Right renal cortex interstitium (tissue), 3 donors: ENCODE measurements at places on chromosomes 1 and 21.

- DNase-seq, result no peak
Measured at GRCh38 chr1:32454726-32455125, 10.1 kb upstream of the ZBTB8B start.

DNA sequence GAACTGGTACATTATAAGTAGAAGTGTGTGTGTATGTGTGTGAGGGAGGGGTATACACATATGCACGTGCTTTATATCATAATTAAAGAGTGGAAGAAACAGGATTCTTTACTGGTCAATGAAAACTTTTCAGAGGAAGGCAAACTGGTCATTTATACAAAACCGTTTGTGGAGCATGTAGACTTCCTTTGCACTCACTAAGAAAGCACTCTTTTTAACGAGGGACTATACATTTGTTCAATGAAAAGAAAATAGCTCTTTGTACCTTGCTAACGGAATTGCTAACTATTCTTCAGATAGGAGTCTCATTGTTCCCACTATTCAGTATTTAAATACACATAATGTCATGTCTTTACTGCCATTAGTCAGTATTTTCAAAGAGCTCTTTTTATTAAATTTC, 219.3 kb downstream of the ST6GALNAC3 start:
- no peak for DNase-seq

DNA sequence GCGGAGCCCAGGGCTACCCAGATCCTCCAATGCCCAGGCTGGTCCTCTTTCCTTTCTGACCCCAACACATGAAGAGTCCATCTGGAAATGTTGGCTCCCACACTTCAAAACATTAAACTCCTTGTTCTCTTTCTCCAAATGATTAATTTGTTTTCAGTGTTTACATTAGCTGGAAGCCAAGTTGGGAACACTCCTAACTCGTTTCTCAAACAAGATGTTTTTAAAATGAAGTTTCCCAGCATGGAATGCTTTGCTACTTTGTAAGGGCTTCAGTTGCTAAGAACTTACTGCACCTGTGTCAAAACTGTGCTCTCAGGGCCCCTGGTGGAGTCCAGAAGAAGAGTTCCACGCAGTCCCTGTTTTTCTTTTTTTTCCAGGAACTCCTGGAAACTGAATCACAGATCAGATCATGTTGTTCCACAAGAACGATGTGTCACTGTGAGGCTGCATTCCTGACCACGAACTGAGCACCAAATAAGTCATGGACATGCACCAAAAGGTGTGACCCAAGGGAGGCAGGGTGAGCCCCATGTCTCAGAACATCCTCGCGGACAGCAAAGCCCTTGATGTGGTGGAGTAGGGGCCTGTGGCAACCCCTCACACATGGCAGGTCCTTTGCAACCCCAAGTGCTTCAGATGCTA, 257.3 kb downstream of the KCNJ6 start:
- DNase-seq, result peak; percentile 49

DNA sequence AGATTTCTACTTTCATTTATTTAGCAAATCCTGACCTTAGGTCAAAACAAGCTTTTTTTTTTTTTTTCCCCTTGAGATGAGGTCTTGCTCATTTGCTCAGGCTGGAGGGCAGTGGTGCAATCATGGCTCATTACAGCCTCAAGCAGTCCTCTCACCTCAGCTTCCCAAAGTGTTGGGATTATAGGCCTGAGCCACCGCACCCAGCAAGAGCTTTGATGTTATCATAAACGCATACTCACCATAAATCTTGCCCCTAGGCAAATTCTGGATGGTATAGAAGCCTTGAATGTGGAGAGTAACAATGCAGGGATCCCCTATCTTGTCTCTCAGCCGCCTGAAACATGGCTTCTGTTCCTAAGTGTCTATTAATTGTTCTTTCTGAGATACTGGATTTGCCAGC, 24.8 kb upstream of the CLDN8 start:
- no peak for DNase-seq

DNA sequence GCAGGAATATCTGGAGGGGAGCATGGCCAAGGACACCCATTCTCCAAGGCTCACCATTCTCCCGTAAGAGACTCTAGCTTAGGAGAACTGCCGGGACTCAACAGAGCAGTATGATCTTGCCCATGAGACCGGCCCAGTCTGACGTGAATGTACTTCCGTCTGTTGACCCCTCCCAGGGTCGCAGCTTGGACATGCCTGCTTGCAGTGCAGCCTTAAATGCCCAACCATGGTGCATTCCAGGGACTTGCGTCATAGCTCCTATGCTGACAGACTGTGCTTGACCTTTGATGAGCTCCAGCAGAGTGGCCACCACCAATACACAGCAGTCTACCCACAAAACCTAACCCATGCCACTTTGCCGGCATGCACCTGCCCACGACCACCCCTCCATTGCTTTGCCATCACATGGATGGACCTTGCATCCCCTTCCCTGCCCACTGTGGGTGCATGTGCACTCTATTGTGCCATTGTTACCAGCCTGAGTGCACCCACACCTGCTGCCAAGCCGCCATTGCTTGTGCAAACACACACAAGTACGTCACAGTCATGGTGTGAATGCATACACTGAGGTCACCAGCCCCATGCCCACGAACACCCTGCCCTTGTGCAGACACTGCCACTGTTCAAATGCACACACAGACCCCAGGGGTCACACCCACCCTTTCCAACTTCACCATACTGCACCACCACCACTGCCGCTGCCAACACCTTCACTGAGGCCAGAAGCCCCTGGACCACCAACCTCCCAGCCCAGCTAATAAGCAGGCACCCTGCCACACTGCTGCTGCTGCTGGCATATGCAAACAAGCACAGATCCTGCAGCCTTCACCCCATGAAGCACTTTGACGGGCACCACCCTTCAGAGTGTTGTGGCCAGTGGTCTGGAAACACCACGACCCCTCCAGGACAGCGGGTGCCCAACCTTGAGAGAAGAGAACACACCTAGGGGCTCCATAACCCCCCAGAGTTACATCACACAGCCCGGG, 1141.3 kb downstream of the BRINP3 start:
- DNase-seq, result no peak

GRCh38 chr1:194279975-194280374, 1093.6 kb upstream of the B3GALT2 start:
- no peak for DNase-seq

- no peak for DNase-seq
Measured at GRCh38 chr1:209512821-209513220, 70.7 kb upstream of the CAMK1G start.

DNA sequence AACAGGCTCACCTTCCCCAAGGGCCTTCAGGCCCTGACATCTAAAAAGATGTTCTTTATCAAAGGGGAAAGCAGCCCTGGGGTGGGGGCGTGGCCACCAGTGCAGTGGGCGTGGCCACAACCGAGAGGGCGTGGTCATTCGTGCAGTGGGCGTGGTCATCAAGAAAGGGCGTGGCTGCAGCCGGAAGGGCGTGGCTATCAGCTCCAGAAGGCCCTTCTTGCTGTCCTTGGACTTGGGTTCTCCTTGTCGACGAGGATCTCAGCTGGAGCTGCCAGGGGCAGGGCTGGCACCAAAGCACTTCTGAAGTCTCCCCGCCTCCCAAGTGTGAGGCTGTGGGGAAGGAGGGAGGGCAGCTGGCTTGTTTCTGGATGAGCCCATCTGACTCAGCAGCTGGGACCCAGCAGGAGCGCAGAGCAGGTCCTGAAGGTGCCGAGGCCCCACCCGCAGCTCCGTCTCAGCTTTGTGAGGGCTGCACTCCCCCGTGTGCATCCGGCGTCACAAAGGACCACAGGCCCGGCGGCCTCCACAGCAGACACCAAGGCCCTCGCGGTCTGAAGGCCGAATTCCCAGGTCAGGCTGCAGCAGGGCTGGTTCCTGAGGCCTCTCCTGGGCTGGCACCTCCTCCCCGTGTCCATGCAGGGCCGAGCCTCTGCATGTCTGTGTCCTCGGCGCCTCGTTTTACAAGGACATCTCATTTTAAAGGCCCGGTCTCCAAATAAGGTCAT, 12.8 kb downstream of the PDE9A start:
- DNase-seq, result no peak

GRCh38 chr1:79982211-79982610, 975.7 kb upstream of the ADGRL4 start:
- DNase-seq, result no peak

DNA sequence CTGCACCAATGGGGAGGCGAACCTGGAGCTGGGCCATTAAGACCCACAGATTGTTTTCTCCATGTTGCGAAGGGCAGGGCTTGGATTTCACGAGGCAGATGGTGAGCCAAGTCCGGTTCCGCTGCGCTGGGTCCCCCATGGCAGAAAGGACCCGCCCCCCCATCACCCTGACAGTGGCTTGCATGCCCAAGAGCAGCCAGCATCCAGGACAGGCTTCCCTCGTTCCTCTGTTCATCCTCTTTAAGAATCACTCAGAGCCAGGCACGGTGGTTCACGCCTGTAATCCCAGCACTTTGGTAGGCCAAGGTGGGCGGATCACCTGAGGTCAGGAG, 15.8 kb upstream of the NPHP4 start:
- no peak for DNase-seq

GRCh38 chr1:110151175-110151669, 928 bp downstream of the SLC6A17 start:
- no peak for DNase-seq

GRCh38 chr1:231390071-231390470, 32.0 kb downstream of the EGLN1 start:
- DNase-seq, result no peak

GRCh38 chr1:30684881-30685795, 38.2 kb downstream of the MATN1 start:
- DNase-seq, result peak; percentile 16

GRCh38 chr21:15722591-15723324, 7.0 kb upstream of the USP25 start:
- no peak for DNase-seq

- no peak for DNase-seq
Measured at GRCh38 chr1:167452483-167452882, 65.8 kb downstream of the CD247 start.

GRCh38 chr21:26055010-26055409, 115.6 kb downstream of the APP start:
- no peak for DNase-seq

- no peak for DNase-seq
Measured at GRCh38 chr21:41397471-41397891, 28.6 kb upstream of the MX1 start.

DNA sequence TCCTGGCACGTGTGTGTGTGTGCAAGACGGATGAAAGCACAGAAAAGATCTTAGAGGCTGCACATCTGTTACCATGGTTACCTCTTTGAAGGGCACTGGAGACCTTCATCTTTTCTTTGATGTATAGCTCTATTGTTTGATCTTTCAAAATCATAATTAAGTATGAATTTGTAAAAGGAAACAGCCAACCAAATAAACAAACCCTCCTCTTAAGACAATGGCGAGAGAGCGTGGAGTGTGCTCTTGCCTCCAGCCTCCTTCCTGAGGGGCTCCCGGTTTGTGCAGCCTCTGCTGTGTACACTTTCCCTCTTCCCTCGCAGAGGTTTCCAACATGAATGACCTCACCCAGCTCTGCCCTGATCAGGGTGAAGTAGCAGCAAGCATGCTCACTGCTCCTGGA, 27.9 kb downstream of the CACNA1S start:
- DNase-seq, result no peak

- no peak for DNase-seq
Measured at GRCh38 chr1:87852410-87853161, 523.9 kb downstream of the LMO4 start.

DNA sequence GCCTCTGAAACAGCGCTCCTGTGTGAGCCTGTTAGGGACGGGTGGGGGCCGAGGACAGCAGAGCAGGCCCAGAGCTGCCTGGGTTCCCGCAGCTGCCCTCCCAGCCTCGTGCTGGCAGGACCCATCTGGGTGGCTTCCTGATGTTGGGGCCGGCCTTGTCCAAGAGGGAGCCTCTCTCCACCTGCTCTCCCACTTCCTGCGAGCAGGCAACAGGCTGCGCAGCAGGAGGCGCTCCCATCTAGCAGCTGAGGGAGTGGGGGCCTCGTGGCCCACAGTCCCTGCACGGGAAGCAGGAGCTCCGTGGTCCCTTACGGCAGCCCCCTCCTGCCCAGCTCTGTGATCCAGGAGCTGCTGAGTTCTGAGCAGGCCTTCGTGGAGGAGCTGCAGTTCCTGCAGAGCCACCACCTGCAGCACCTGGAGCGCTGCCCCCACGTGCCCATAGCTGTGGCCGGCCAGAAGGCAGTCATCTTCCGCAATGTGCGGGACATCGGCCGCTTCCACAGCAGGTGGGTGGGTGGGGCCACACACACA, 68.0 kb downstream of the TRIM11 start:
- DNase-seq, result no peak

DNA sequence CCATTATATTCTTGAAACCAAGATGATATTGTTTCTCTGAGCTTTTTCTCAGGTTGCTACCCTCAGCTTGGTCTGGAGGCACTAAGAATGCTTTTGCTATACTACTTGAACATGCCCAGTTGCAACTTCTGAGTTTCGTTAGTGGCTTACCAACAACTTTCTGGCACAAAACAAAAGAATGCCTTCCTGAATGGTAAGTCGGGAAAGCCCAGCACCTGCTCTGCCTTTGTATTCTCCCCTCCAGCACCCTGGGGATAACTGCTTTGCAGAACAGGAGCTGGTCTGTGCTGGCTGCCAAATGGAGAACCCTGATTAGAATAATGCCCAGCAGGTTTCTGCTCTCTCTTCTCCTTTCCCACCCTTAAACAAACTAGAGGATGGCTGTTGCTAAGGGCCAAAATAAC, 149.3 kb downstream of the TGFB2 start:
- no peak for DNase-seq

DNA sequence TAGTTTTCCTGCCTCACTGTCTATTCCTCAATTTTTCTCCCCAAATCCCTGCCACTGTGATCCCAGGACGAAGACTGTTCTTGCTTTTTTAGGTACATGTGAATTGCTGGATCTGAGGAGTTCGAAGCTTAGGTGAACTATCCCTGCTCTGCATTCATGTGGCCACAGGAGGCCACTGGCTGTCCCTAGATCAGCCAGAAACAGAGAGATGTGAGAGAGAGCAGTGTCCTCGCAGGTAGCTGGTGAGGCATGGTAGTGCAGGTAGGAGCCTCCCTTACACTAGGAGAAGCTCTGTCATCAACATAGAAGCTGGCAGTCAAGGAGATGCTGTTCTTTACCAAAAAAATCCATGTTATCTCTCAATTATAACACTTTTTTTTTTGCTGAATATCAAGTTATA, 71.5 kb downstream of the USP24 start:
- DNase-seq, result no peak

GRCh38 chr21:45406801-45407628, 2.0 kb downstream of the COL18A1 start:
- DNase-seq, result no peak

GRCh38 chr1:20209471-20209870, 23.2 kb upstream of the PLA2G2C start:
- DNase-seq, result no peak

- DNase-seq, result no peak
Measured at GRCh38 chr1:64663668-64664067, 81.2 kb upstream of the RAVER2 start.
